Testis (tissue), 5 donors: ENCODE measurements at places on chromosomes 2 and 18. TPM values are rescaled to one million over a fixed set of nuclear protein-coding genes. Genes with fewer than 3 reads are reported as not detected.

GRCh38 chr2:235391921-235392615 lies 101.8 kb upstream of the AGAP1 start:
- H3K4me1 ChIP-seq, result no peaks in the 10 kb centered on the region
- no peaks in the 10 kb centered on the region for H3K27me3 ChIP-seq
- H3K36me3 ChIP-seq, result no peaks in the 10 kb centered on the region
- DNase-seq, result no peak

TMEM247 gene
- 27.2 TPM for total RNA-seq

ORMDL1 gene
- 122 TPM for total RNA-seq

APLF gene
- total RNA-seq, result 21.7 TPM

DNA sequence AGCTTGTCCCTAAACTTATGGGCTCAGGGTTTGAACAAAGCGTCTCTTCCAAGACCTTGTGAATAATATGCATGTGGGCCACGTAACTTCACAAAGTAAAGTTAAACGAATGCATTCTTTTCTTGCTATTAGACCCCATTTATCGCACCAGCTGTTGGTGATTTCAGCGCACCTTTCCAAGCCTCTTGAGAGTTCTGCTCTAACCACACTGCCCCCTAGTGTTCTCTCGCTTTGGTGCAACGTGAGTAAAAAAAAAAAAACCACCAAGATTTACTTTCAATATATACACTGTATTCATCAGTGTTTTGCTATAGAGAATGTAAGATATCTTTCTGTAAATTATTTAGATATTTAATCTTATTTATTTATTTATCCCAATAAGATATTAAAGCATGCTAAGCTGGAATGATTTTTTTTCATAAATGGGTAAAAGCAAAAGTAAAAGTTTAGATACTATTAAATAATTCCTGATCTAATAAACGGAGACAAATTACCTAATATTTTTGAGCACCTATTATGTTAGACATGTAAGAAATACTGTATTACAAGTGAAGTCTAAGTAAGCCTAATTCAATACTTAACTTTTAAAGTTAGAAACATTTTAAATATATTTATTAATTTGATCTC lies 459.5 kb downstream of the DLGAP1 start:
- no peaks in the 10 kb centered on the region for H3K36me3 ChIP-seq
- no peaks in the 10 kb centered on the region for H3K4me1 ChIP-seq
- H3K4me3 ChIP-seq, result no peak overlapping the region
- H3K27me3 ChIP-seq, result no peaks in the 10 kb centered on the region
- H3K27ac ChIP-seq, result peak overlapping the region; percentile 21

COLEC12 gene
- 8.1 TPM for total RNA-seq

DNA sequence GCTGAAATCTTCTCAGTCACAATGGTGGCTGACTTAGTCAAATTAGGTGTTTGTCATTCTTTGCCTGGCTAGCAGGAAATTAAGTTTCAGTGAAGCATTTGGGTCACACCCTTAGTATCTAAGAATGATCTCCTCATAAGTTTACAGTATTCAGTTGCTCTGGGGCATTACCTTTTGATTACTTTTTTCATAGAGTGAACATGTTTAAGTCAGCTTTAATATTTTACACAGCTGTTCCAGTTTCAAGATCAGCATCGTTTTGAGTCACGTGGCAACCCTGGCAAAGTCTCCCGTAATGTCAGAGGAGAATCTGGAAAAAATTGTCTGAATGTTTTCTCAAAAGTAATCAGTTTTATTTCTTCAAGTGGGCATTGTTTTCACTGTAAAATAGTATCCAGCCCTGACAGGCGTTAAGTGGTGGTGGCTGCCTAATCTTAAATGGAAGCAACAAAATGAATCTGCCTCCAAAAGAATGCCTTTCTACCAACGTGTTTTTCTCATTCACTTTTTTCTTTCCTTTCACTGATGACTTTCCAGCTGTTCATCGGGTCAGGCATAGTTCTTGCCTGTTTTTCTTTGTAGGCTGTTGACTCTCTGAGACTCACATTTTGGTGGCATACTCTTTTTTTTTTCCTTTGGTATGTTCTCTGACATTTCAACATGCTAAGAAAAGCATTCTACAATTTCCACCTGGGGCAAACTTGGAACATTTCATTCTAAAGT lies 319.6 kb upstream of the TCF4 start:
- no peaks in the 10 kb centered on the region for H3K27me3 ChIP-seq
- H3K27ac ChIP-seq, result no peak overlapping the region
- no peak overlapping the region for H3K4me3 ChIP-seq
- peak; percentile 22 for DNase-seq

- H3K4me1 ChIP-seq, result no peaks in the 10 kb centered on the region
- DNase-seq, result no peak
- no peak overlapping the region for H3K4me3 ChIP-seq
- H3K27me3 ChIP-seq, result no peaks in the 10 kb centered on the region
- no peak overlapping the region for H3K27ac ChIP-seq
Measured at GRCh38 chr2:234074751-234075517, 24.4 kb downstream of the SPP2 start.

DNA sequence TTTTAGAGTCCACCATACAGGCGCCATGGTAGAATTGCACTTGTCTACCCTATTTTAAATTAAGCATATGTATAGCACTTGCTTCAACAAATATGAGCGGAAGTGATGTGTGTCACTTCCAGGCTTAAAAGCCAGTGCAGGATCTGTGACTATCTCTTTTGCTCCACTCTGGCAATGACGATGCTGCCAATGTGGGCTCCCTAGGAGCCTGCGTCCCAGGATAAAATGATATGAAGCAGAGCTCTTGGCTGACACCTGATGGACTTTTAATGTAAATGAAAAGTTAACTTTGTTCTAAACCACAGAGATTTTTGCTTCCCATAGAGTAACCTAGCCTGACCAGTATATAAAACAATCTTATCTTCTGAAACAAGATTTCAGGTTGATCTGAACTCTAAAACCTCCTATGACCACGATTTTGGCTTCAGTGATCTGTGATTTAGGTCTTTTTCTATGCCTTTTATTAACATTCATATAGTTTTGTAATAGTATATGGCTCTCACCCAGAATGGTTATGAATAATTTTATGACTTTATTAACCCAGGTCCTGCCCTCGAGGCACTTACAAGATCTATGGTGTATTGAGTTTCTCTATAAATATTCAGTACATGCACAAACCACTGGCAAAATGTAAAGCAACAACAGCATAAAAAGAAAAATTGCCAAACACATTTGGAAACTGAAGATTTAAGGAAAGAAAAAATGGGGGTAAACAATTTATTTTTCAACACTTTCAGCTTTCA lies 422.5 kb upstream of the PIK3C3 start:
- no peaks in the 10 kb centered on the region for H3K27me3 ChIP-seq

- no peak overlapping the region for H3K27ac ChIP-seq
- no peaks in the 10 kb centered on the region for H3K36me3 ChIP-seq
- peaks cover 6% of the 10 kb centered on the region for H3K4me1 ChIP-seq
Measured at GRCh38 chr2:11821705-11822104, 75.3 kb downstream of the LPIN1 start.

ELOA2 gene
- 8.4 TPM for total RNA-seq

- no peak overlapping the region for H3K27ac ChIP-seq
- H3K4me3 ChIP-seq, result no peak overlapping the region
- H3K4me1 ChIP-seq, result peaks cover 14% of the 10 kb centered on the region
- DNase-seq, result no peak
Measured at GRCh38 chr2:96271995-96272394, 6.0 kb downstream of the CIAO1 start.

- H3K27me3 ChIP-seq, result no peaks in the 10 kb centered on the region
Measured at GRCh38 chr2:74486141-74486540, 3.3 kb downstream of the TTC31 start.

- H3K4me3 ChIP-seq, result no peak overlapping the region
- no peak overlapping the region for H3K27ac ChIP-seq
- no peaks in the 10 kb centered on the region for H3K36me3 ChIP-seq
- DNase-seq, result no peak
Measured at GRCh38 chr2:31238126-31238905, 4.4 kb downstream of the EHD3 start.

RAB6C gene
- total RNA-seq, result 2.6 TPM

SERPINB12 gene
- total RNA-seq, result 0.56 TPM

- H3K27me3 ChIP-seq, result no peaks in the 10 kb centered on the region
- no peak for DNase-seq
- no peaks in the 10 kb centered on the region for H3K36me3 ChIP-seq
- H3K4me1 ChIP-seq, result no peaks in the 10 kb centered on the region
- H3K4me3 ChIP-seq, result no peak overlapping the region
- H3K27ac ChIP-seq, result peak overlapping the region; percentile 73
Measured at GRCh38 chr2:218805627-218806026, 23.7 kb downstream of the CYP27A1 start.

GRCh38 chr2:191696966-191697365 lies 19.0 kb downstream of the NABP1 start:
- H3K4me3 ChIP-seq, result no peak overlapping the region
- DNase-seq, result no peak
- H3K27me3 ChIP-seq, result no peaks in the 10 kb centered on the region
- H3K4me1 ChIP-seq, result peaks cover 2% of the 10 kb centered on the region

- H3K27me3 ChIP-seq, result no peaks in the 10 kb centered on the region
- no peaks in the 10 kb centered on the region for H3K4me1 ChIP-seq
- no peak overlapping the region for H3K27ac ChIP-seq
- H3K36me3 ChIP-seq, result no peaks in the 10 kb centered on the region
- H3K4me3 ChIP-seq, result no peak overlapping the region
Measured at GRCh38 chr2:238475034-238475433, 48.3 kb downstream of the ASB1 start.

KCNE4 gene
- total RNA-seq, result 2.5 TPM

TTN gene
- 49.1 TPM for total RNA-seq

- H3K36me3 ChIP-seq, result no peaks in the 10 kb centered on the region
- H3K27me3 ChIP-seq, result no peaks in the 10 kb centered on the region
- no peak overlapping the region for H3K27ac ChIP-seq
- DNase-seq, result peak; percentile 30
- no peaks in the 10 kb centered on the region for H3K4me1 ChIP-seq
- no peak overlapping the region for H3K4me3 ChIP-seq
Measured at GRCh38 chr2:2291500-2292260, 39.4 kb downstream of the MYT1L start.

FAM228A gene
- total RNA-seq, result 33.4 TPM

- no peak overlapping the region for H3K4me3 ChIP-seq
- peaks cover 28% of the 10 kb centered on the region for H3K4me1 ChIP-seq
- H3K36me3 ChIP-seq, result no peaks in the 10 kb centered on the region
Measured at GRCh38 chr2:217250013-217250524, 390.2 kb upstream of the TNP1 start.

DNA sequence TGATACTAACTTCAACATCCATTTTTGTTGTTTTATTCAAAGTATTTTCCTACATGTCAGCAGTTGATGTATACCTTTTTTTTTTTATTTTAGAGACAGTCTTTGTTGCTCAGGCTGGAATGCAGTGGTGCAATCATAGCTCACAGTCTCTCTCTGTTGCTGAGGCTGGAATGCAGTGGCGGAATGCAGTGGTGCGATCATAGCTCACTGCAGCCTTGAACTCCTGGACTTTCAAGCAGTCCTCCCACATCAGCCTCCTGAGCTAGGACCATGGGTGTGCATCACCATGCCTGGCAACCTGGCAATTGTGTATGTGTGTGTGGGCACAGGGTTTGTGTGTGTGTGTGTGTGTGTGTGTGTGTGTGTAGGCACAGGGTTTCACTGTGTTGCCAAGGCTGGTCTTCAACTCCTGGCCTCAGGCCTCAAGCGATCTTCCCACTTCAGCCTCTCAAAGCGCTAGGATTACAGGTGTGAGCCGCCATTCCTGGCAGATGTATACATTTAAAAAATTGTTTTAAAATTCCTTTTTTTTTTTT lies 24.8 kb downstream of the SANBR start:
- H3K36me3 ChIP-seq, result no peaks in the 10 kb centered on the region
- no peak for DNase-seq
- H3K4me3 ChIP-seq, result no peak overlapping the region
- no peaks in the 10 kb centered on the region for H3K4me1 ChIP-seq
- no peaks in the 10 kb centered on the region for H3K27me3 ChIP-seq

DNA sequence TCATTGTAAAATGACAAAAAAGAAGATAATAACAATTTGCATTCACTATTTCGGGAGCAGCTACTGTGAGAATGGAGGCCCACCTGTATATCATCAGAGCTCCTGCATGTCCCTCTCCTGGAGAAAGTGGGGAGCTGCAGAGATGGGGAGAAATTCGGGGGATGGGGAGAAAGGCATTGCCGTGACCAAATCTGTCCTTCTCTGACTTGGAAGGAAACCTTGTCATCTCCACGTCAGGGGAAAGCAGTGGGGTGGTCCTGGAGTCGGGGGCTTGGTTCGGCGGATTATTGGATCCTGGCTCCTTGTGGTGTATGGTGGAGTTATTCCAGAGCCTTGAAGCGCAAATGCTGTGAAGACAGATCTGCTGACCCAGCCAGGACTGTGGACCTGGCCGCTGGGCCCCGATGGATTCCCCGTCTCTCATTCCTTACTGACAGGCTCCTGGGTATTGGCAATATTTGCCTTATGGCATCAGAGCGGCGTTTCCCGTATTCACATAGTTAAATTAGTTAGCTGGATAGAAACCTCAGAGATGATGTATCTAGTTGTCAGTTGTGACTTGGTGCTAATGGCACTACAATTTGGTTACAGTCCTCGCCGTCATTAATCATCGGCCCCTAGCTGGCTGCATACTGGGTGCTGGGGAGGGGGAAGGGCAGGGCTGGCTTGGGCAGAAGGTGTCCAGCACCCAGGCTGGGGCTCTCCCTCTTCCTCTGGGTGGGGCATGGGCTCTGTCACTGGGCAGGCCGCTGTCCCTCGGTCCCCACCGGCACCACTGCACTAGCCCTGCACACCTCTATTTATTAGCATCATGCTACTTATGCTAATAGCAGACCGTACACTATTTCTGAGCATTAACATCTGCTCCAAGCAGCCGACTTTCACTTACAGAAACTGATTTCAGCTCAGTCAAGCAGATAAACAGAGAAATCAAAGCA lies 31.7 kb downstream of the CELF4 start:
- H3K36me3 ChIP-seq, result no peaks in the 10 kb centered on the region
- DNase-seq, result no peak
- no peak overlapping the region for H3K4me3 ChIP-seq
- H3K27ac ChIP-seq, result no peak overlapping the region

- H3K4me3 ChIP-seq, result peak overlapping the region; percentile 43
- H3K27ac ChIP-seq, result no peak overlapping the region
Measured at GRCh38 chr2:19868701-19869580, 32.8 kb downstream of the TTC32 start.

ERBB4 gene
- total RNA-seq, result 47.7 TPM

RNF144A gene
- 12.6 TPM for total RNA-seq

OR6B2 gene
- not detected for total RNA-seq

DNA sequence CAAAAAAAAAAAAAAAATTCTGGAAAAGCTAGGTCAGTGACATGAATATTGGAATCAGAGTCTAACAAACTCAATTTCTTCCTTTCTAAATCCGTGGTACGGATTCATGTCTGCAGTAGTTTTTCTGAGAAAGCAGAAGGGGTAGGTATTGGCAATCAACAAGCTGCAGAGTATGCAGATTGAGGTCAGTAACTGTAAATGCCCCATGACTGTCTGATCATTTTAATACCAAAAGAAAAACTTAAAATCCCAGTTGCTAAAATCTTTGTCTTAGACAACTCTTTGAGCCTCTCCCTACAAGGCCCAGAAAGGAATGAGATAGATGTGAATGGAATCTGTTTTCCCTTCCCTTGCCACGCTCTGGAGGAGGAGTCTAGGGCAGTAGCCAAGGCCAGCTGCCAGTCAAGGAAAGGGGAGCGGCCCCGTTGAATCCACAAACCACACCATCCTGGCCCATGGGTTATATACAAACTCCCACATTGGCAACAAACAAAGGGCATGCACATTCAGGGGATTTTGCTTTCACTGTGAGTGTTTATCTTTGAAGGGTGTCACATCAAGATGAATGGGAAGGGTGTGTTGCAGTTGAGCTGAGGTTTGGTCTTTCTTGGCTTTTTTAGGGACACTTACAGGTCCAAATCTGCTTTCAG lies 6.1 kb upstream of the CASP8 start:
- peaks cover 5% of the 10 kb centered on the region for H3K4me1 ChIP-seq
- no peak overlapping the region for H3K4me3 ChIP-seq
- H3K27ac ChIP-seq, result no peak overlapping the region
- no peaks in the 10 kb centered on the region for H3K36me3 ChIP-seq
- H3K27me3 ChIP-seq, result no peaks in the 10 kb centered on the region

CEP192 gene
- total RNA-seq, result 61.2 TPM
